Stimulated activated CD8-positive, alpha-beta memory T cell treated with anti-CD3 and anti-CD28 coated beads, Interleukin-7, amount 100 ng/mL, for 1 hour (primary cell): ENCODE measurements at places on chromosomes 3 and 15.
A peak's percentile ranks its signal among the peaks of the same experiment; 100 is the strongest.

DNA sequence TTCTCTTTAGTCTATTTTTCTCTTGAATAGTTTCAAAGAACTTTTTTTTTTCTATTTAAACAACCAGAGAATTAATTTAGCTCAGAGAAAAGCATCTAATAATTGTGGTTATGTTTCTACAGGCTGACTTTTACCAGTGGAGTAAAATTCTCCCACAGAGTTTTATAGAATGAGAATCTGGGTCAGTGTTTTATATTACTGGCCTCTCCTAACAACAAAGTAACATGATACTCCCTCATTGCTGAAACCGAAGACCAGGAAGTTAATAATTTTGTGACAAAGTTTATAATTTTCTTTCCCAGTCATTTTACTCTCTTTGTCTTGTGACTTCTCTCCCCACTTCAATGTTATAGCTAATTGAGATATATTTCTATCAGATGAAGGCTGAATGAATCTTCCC is 946.9 kb downstream of the EPHA3 start:
- DNase-seq = no peak

- no peak for DNase-seq
These were observed 70.6 kb upstream of the STT3B start for GRCh38 chr3:31462050-31462569.

- no peak for DNase-seq
These were observed 48.3 kb downstream of the CCDC12 start for GRCh38 chr3:46928282-46928681.

DNA sequence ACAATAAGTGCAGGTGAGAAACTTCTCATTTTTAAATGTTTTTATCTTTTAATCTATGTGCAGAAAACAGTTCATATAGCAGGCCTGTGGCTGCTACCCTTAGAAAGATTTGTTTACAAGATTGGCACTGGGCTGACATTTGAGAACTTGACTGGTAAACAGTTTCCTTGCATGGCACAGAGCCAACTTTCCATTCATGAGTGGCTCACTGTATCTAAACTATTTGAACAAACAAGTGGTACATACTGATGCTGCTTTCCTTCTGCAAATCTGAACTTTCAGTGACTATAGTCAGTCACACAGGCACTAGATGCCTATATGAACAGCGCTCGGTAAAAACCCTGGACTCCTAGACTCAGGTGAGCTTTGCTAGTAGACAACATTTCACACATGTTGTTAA is 6.3 kb upstream of the GTPBP8 start:
- DNase-seq = no peak

DNA sequence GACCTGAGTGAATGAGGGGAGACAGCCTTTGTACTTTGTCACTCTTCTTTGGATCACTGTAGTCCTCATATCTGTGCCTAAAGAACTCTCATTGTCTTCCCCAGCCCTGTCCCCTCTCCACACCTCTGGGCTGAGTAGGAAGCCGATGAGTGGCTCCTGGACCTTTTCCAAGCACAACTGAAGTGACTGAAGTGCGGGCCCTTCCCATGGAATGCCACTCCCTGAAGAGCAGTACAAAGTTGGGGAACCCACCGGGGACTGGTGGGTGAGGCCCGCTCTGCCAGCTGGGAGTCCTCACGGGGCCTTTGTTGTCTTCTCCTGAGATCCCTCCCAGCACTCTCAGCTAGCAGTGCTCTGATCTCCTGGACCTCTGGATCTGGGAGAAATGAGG is 90.1 kb downstream of the AAGAB start:
- DNase-seq = no peak

DNA sequence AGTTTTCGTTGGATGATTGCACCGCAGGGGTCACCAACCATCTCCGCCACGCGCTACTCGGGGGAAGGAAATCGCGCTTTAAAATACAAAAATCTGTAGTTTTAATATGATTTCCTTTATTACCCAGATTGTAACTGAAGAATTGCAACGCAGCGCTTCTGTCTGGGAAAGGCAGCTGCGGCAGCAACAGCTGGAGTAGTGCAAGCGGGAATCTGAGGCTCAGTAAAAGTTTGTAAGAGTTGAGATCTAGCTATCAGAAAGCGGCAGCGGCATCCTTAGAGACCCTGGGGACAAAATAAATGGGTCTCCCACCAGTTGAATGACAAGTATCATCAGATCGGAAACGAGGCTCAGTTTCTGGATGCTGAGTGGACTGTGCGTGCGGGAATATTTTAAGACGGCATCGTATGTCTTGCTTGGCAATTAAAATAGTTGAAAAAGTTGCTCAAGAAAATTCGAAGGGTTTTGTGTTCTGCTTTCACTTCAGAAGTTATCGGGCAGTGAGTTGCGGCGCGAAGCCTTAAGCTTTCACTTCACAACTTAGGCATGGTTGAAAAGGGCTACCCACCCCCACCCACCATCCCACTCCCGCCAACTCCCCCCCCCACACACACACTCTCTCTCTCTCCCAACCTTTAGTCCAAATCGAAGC is 2.7 kb downstream of the MECOM start:
- no peak for DNase-seq

- no peak for DNase-seq
These were observed 665.2 kb upstream of the ADAMTS9 start for GRCh38 chr3:65352951-65353350.

- DNase-seq = no peak
These were observed 1.6 kb downstream of the ZDHHC3 start for GRCh38 chr3:44974416-44974815.

DNA sequence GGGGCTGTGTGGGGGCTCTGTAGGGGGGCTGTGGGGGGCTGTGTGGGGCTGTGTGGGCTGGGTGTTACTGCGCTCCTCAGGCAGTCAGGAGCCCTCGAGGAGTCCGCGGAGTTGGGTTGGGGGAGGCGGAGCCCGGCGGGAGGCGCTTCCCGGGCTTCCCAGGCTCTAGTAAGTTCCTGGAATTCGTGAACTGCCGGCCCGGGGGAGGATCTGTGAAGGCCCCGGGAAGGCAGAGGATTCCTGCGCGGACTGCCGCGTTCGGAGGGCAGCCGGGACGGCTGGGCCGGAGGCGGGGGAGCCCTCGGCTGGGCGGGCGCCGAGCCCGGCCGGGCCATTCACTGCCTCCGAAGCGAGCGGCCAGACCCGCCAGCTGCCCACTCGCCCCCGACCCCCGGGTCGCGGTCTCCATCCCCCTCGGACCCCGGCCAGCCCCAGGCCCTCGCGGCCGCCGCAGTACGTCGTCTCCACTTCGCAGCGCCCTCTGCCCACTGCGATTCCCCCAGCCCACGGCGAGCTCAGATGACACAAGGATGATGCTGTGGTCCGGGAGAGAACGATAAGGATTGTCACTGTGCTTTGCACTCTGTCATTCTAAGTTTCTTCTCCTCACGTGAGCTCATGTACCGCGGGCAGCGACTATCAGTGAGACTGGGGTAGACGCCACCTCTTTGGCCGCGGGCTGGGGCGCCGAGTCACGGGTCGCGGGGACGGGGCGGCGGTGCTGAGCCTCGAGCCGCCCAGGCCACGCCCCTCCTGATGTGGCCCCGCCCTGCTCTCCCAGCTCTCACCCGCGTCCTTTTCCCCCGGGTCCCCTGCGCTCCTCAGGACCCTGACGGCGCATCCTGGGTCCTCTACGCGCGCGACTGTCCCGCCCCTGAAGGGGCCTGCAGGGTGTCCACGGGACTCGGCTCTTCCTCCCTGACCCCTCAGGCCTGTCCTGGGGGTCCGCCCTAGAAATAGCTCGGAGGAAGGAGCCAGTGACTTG is 65.3 kb downstream of the KLF13 start:
- DNase-seq = peak; percentile 67

DNA sequence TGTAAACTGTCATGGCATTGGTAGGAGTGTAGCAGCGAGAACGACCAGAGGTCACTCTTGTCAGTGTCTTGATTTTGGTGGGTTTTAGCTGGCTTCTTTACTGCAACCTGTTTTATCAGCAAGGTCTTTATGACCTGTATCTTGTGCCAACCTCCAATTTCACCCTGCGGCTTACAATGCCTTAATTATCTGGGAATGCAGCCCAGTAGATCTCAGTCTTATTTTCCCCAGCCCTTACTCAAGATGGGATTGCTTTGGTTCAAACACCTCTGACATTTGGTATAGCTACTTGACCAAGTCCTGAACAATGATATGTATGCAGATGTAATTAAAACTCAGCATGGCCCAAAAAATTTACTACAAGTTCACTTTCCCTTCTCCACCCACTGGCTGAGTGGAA is 388.4 kb downstream of the RSL24D1 start:
- no peak for DNase-seq

- DNase-seq = no peak
These were observed 7.9 kb upstream of the SPPL2A start for GRCh38 chr15:50773389-50773788.

DNA sequence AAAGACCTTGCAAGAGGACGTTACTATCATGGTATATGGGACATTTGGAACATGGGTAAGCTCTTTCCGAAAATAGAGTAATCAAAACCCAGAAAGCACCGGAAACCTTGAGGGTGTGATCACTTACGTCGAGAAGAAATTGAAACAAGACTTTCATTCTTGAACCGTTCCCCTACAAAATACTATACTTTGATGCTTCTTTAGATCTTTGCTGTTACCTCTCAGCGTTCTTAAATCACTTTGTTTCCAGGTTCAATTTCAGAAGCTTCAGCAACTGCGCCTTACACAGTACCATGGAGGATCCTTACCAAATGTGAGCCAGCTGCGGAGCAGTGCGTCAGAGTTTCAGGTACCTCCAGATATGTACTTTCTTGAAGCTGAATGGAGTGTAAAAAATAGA is 10.1 kb downstream of the CRTC3 start:
- DNase-seq = no peak

- no peak for DNase-seq
These were observed 25.1 kb downstream of the OXSR1 start for GRCh38 chr3:38190481-38190881.

DNA sequence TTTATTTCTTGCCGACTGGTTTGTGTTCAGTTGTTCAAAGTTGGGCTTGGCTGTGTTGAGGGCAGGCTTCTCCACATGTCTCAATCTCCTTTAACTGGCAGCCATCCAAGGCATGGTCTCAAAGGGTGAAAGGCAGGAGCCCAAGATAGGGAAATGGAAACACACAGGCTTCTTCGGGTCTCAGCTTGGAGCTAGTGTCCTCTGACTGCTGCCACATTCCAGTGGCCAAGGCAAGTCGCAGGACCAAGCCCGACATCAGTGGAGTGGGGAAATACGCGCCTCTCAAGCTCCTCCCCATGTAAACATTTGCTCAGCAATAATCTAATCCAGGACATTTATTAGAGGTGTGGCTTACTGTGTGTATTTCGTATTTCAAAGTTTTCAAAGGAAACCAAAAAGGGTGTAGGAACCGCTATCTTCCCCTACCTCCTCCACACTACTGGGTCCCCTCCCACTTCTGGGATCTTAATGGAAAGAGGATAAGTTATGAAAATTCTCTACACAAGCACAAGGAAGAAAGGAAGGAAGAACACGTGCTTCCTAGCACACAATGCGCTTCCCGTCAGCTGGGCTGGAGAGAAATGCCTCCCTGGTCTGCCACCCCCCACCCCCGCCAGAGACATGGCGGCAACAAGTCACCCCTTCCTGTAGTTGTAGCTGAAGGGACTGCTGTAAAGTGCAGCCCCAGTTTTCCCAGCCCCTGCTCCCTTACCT is 181.7 kb downstream of the FAM43A start:
- no peak for DNase-seq

- DNase-seq = no peak
These were observed 50.2 kb downstream of the AKAP13 start for GRCh38 chr15:85430406-85431204.
